T-helper 2 cell treated with Interferon-gamma antibody and Interleukin-4, amounts not matched to agents 5 μg/mL and 100 μg/mL, for 36 hours (primary cell): ENCODE measurements at places on chromosomes 11 and 22.

- DNase-seq, result no peak
Observed at GRCh38 chr11:26335903-26336302, 4.0 kb downstream of the ANO3 start.

GRCh38 chr22:37187891-37188761, at the start of gene C1QTNF6:
C1QTNF6 (minus strand) TSS chr22:37188247; CDS start chr22:37188213, 34 bp downstream.
- DNase-seq, result no peak

GRCh38 chr11:121354192-121354591, 61.6 kb downstream of the SC5D start:
- no peak for DNase-seq

DNA sequence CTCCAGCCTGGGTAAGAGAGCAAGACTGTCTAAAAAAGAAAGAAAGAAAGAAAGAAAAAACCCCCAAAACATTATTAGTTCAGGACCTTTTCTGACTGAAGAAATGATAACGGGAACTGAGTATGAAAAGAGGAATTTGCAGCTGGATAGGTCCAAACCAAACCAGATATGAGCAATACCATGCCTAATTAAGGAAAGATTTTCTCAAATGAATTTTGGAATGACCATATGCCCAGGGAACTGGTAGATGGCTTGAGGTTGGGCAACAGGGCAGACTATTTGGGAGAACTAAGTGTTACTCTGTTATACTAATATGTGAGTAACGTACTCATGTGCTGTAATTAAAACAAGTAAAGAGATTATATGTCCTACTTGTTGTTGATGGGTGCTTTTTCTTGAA, 186.1 kb downstream of the TMEM135 start:
- DNase-seq, result no peak

- DNase-seq, result peak; percentile 57
Observed at GRCh38 chr11:9264316-9265210, 587 bp downstream of the DENND5A start.
